Panc1 (cell line): ENCODE measurements at places on chromosomes 3 and 15. TPM values are rescaled to one million over a fixed set of nuclear protein-coding genes. Genes with fewer than 3 reads are reported as not detected.

GRCh38 chr3:190345027-190345821 is 23.0 kb upstream of the CLDN1 start:
- H3K4me3 ChIP-seq = peak overlapping the region; percentile 42
- H3K36me3 ChIP-seq = no peaks in the 10 kb centered on the region
- H3K27ac ChIP-seq = peak overlapping the region; percentile 88
- no peaks in the 10 kb centered on the region for H3K27me3 ChIP-seq

GRCh38 chr15:68232449-68232848 is 2.9 kb upstream of the CLN6 start:
- no peak for DNase-seq
- no peak overlapping the region for H3K4me3 ChIP-seq
- no peak overlapping the region for H3K27ac ChIP-seq
- H3K27me3 ChIP-seq = no peaks in the 10 kb centered on the region
- peaks cover 14% of the 10 kb centered on the region for H3K4me1 ChIP-seq

DNA sequence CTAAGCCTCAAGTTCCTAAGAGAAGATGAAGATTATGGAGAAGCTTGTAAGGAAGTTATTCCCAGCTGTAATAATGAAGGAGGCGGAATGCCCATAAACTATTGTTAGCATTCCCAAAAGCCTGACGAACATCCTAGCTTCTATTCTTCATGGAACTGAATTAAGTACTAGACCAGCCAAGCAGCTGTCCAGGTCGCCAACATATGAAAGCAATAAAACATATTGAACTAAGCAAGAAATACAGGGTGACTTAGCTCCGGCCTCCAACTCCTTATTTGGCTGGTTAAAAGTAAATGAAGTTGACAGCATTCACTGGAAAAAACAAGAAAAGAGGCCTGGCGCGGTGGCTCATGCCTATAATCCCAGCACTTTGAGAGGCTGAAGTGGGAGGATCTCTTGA is 174.0 kb upstream of the TPM1 start:
- no peak for DNase-seq
- no peak overlapping the region for H3K27ac ChIP-seq
- H3K36me3 ChIP-seq = no peaks in the 10 kb centered on the region

DNA sequence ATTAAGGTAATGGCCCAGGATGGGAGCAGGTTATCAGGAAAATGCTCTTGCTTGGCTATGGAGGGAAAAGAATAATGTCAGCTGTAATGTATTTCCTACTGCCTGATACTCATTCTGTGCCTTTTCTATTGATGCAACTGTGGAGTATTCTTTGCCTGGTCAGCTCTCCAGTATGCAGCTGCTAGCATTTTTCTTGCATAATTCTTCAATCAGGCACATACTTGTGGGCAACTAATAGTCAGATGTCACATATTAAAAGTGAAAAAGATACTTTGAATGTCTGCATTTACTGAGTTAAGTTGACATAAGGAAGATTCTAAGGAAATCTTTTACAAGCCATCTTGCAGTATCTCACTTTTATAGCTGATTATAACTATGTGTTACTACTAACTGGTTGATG is 29.5 kb downstream of the CD80 start:
- H3K4me1 ChIP-seq = no peaks in the 10 kb centered on the region
- no peak overlapping the region for H3K4me3 ChIP-seq
- no peak overlapping the region for H3K27ac ChIP-seq

FANCD2OS gene
- not detected for total RNA-seq

RASL12 gene
- 0.67 TPM for total RNA-seq
